ENCODE measurements at places on chromosomes 7 and 10.
A peak's percentile ranks its signal among the peaks of the same experiment; 100 is the strongest.

DNA sequence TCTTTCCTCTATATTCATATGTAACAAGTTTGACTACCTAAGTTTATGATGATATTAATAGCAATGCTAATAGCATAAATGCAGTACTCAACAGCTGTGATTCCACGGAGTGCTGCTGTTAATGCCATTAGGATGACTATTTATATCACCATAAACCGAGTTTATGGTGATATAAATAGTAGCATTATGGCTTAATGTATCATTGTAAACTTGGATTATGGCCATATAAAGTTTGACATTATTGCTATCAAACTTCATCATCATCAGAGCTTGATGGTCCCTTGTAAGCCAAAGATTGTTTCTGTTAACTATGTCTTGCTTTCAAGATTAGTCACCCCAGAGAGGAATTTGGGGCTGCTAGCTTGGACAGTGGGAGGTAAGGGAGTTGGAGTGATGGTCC, 612.4 kb upstream of the C7orf33 start:
- DNase-seq = no peak

DNA sequence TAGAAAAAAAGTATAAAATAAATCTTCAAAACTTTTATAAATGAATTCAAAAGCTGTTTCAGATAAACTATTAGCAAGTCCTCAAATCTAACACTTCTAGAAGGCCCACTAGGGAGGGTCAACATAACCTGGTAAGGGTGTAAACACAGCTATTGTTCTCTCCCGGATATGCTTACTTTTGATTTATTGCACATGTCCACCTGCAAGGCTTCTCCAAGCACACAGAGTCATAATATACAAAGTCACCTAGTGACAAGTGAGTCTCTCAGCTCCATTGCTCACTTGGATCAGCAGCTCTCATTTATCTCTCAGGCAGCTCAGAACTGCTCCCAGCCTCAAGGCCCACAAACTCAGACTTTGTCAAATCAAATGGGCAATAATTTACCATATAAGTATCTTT, 44.0 kb upstream of the COL1A2 start:
- no peak for DNase-seq

- DNase-seq = no peak
These were observed 28.6 kb upstream of the COL13A1 start for GRCh38 chr10:69772933-69773704.

DNA sequence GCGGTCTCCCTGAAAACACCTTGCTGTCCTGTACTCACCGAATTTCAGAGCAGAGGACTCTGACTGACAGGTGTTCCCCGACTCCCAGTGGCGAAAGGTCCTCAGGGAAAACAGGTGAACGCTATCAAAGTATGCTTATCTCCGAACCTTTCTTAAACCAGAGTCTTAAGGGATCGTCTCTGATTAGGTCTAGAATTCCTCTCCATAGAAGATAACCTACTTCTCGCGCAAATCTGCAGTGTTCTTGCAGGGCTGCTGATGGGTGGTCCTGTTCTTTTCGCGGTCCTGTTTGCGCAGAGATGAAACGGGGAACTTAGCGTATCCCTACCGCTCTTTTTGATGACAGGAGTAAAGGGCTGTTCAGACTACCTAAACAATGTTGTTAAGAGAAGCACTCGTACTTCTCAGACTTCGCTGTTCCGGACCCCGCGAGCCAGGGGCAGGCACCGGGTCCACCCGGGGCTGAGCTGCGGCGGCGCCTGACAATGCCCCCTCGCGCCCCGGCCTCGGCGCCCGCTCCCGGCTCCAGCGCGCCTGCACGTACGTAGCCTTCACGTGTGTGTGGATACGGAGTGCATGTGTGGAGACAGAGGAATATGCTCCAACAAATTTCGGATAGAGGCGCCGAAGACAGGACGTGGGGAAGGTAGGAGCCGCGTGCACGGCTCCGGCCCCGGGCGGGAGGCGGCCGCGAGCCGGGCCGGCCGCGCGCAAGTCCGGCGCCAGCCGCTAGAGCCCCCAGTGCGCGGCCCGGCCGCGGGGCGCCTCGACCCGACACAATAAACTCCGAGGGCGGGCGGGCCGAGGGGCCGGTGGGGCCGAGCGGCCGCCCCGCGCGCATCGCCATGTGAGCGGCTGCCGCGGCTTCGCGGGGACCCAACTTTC, 766 bp upstream of the ZMYND11 start:
- DNase-seq = peak; percentile 45

DNA sequence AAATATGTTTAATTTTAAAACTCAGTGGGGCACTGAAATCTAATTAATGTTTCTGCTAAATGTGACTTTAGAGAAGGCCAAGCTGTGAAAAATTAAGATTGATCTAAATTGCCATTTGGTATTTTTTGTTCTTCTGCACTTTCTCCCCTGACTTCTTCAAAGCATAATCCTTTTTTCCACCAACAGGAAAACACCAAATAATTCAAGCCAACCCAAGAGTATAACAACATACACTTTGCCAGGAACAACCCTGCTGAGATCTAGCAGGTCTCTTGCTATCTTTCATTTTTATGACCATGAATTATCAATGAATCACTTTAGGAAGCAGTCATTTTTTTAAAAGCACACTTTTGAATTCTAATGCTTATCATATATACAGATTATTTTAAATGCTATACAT, 100.1 kb downstream of the USP6NL start:
- no peak for DNase-seq

- DNase-seq = no peak
These were observed 19.4 kb downstream of the MMP21 start for GRCh38 chr10:125756196-125756595.

GRCh38 chr7:112573302-112574039, 92.7 kb downstream of the LSMEM1 start:
- DNase-seq = peak; percentile 60

DNA sequence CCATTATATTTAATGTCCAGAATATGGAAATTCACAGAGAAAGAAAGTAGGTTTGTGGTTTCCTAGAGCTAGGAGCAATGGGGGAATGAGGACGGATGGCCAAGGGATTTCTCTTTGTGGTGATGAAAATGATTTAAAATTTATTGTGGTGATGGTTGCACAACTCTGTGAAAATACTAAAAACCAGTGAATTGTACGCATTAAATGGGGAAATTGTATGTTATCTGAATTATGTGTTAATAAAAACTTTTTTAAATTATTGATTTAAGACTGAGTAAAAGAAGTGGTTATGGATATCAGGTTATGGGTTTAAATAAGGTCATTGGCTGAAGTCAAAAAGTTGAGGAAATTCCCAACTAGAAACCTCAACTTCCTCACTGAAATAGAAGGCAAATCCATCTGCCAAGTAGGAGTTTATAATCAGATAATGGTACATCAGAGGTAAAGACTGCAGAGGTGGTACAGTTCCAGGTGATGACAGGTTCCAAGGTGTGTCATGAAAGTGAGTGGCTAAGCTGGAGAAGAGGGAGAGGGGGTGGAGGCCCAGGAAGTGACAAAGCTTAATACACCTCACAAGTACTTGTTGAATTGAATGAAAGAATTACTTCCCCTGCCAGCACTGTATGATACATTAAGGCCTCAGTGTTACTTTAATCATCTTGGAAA, 68.9 kb upstream of the CCDC71L start:
- DNase-seq = no peak

DNA sequence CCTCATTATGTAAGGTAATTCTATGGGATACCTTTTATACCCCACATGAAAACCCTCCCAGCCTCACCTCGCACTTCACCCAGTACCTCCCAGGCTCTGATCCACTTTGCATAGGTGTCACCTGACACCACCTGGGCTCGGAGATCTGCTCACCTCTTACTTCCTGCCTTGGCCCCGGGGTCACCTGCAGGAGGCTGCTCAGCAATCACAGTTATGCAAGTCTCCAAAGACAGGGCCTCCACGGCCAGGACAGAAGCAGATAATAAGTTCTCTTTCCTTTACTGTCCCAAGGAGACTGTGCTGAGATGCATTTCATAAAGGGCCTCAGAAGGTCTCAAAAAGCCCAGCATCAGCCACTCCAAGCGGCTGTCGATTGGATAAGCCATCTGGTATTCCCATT, 112.4 kb upstream of the PPP2R2D start:
- peak; percentile 43 for DNase-seq

- DNase-seq = no peak
These were observed 29.7 kb upstream of the GSDME start for GRCh38 chr7:24786941-24787340.

DNA sequence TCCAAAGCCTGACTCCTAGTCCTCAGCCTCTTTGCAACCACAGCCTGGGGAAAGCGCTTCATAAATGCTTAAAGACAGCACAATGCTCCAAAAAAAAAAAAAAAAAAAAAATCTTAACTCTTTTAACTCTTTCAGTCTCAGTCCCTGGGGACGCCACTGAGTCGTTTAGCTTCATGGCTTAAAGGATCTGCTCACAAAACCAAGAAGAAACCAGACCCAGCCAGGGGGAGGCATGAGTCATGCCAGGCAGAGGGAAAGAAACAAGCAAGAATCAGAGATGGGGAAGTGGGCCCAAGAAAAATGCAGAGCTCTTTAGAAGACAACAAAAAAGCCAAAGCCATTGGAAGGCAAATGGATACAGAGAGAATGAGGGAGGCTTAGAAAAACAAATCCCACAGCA, 32.5 kb upstream of the DOCK1 start:
- DNase-seq = peak; percentile 64

- DNase-seq = no peak
These were observed 119.5 kb downstream of the SKIDA1 start for GRCh38 chr10:21405981-21406380.

DNA sequence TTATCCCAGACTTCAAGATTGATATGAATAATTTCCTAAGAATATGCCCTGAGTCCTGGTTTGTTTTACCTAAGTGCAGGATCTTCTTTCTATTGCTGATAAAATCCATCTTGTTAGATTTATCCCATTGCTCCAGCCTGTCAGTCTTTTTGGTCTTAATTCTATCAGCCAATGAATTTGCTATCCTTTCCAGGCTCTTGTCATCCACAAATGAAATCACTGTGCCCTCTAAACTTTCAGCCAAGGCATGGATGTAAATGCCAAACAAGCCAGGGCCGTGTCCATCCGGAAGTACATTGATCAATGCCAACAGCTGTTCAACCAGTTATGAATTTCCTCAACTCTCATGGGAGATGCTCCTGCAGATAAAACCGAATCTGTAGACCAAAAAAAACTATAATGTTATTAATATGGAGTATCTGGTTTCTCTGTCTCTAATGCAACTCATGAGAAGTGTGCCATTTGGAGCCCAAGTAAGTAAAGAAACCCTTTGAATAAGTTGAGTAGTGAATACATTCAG, 40.0 kb downstream of the NPY start:
- DNase-seq = no peak

DNA sequence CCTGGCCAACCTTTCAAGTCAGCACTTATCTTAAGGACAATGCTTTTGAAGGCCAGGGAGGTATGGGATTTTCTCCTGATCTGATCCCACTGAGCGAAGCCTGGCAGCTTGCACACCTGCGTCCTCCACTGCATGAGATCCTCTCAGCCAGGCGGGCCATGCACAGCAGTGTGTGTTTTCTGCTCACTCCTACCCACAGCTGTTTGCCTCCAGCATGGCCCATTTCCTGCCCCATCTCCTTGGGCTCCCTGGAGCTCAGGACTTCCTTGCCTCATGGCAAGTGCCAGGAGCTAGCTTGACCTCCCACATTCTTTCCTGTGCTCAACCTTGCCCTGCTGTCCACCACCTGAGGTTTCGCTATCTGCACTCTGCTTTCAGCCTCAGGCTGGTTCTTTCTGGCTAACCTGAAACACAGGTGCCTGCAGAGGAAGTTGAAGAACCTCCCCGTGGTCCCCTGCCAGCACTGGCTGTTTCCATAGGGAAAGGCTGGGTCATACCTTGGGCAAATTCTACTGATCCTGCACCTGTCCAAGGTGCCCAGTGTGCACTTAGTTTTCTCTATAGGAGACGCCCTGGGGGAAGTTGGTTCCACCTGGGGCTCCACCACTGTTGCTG, 43.9 kb upstream of the EEPD1 start:
- DNase-seq = no peak

GRCh38 chr7:127794551-127794950, 142.6 kb downstream of the SND1 start:
- DNase-seq = no peak

DNA sequence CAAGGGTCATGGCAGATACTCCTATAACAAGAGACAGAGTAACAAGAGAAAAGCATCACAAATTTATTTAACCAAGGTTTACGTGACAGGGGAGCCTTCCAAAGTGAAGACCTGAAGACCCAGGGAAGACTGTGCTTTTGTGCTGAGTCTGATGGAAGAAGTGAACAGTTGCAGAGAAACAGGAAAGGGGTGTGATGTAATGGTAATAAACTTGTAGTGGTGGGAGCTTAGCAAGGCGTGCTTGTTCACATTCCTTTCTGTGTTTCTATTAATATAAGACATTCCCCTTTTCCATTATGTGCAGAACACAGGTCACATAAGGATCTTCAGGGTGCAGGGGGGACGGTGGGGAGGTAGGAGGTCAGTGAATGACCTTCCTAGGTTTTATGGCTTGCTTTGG, 25.5 kb upstream of the C10orf67 start:
- DNase-seq = no peak

- DNase-seq = peak; percentile 80
These were observed at the start of gene GATA3 for GRCh38 chr10:8054494-8055407. Gene GATA3 (plus strand): TSS chr10:8054688. CDS start chr10:8055656, 968 bp downstream.

- no peak for DNase-seq
These were observed 73.7 kb downstream of the WDFY4 start for GRCh38 chr10:48758411-48758810.

GRCh38 chr10:36281831-36282331, 639.8 kb upstream of the FZD8 start:
- DNase-seq = no peak

GRCh38 chr7:39560408-39560807, 5.8 kb upstream of the YAE1 start:
- no peak for DNase-seq

DNA sequence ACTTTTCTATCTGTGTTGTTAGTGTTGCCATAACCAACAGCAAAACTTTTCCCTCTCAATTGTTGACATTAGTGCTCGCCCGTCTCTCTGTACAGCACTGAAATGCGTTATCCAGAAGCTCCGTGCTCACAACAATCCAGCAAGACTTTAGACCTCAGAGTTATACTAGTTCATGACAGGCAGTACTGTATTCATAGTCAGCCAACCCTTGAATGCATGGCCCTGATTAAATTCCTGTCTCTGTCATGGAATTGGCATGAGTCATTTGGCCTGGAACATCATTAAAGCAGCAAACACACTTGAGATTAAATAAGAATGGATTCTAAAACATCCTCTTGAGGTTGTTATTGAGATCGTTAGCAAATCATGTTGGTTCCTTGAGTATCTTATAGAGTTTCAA, 405.5 kb upstream of the C7orf33 start:
- DNase-seq = no peak

Data from ELF-1 (cell line).